ENCODE measurements at places on chromosomes 1 and 21.

- DNase-seq, result no peak
Measured at GRCh38 chr1:54952950-54953718, 27.3 kb upstream of the TMEM61 start.

DNA sequence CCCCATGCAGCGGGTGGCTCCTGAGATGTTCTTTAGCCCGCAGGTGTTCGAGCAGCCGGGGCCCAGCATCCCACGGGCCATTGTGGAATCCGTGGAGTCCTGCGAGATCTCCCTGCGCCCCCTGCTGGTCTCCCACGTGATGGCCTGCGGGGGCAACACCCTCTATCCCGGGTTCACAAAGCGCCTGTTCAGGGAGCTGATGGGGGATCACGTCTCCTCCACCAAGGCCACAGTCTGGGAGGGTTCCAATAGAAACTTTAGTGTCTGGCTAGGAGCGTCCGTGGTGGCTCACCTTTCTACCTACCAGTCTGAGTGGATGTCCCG is 71.0 kb downstream of the ACTL8 start:
- DNase-seq, result no peak

DNA sequence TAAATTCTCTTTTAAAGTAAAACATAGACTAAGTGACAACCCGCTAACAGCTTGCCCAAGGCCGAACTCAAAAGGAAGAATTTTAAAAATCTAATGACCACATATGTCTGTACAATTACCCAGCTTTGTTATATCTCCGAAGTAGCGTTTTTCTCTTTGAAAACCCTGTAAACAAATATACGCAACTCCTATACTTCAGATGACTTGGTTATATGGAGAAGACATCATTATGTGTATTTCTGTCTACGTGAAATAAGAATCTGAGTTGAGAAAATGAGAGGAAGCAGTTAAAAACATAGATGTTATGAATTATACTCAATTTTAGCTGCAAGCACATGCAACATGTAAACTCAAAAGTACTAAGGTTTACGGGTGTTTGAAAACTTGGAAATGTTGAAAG is 2.0 kb downstream of the PBX1 start:
- DNase-seq, result no peak

GRCh38 chr1:48726139-48726538 is 50.6 kb downstream of the BEND5 start:
- no peak for DNase-seq

DNA sequence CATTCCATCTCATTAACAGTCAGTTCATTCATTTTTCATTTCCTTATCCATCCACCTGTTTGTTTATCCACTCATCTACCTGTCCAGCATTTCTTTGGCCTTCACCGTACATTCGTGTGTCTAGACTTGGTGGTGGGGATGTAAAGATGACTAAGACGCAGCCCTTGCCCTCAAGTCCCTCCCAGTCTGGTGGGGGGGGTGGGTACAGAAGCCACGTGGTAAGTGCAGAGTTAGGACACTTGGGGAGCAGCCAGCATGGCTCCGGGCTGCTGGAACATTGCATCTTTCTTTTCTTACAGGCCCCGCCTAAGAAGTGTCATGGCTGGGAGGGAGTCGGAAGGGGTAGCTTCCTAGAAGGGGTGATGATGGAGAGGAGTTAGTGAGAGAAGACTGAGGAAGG is 17.2 kb downstream of the KIF26B start:
- no peak for DNase-seq

DNA sequence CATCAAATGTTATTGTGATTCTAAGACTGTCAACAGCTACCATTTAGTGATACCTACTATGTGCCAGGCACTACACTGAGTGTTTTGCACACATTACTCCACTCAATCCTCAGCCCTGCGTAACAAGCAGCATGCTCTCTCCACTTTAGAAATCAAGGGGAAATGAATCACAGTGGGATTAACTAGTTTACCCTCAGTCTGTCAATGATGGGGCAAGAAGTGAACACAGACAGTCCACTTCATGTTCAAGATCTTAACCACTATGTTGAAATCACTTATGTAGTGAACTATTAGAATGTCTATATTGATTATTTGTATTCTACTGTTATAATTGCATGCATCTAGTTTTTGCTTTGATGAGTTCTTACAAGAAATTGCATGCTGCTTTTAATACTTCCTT is 165.3 kb downstream of the LTN1 start:
- DNase-seq, result no peak

- no peak for DNase-seq
Measured at GRCh38 chr1:205772607-205773032, 2.7 kb downstream of the RAB29 start.

- no peak for DNase-seq
Measured at GRCh38 chr1:75952016-75952415, 19.8 kb upstream of the ASB17 start.

GRCh38 chr1:241432241-241432640 is 75.2 kb upstream of the RGS7 start:
- DNase-seq, result no peak

GRCh38 chr1:93905051-93905450 is 4.2 kb downstream of the GCLM start:
- DNase-seq, result no peak

DNA sequence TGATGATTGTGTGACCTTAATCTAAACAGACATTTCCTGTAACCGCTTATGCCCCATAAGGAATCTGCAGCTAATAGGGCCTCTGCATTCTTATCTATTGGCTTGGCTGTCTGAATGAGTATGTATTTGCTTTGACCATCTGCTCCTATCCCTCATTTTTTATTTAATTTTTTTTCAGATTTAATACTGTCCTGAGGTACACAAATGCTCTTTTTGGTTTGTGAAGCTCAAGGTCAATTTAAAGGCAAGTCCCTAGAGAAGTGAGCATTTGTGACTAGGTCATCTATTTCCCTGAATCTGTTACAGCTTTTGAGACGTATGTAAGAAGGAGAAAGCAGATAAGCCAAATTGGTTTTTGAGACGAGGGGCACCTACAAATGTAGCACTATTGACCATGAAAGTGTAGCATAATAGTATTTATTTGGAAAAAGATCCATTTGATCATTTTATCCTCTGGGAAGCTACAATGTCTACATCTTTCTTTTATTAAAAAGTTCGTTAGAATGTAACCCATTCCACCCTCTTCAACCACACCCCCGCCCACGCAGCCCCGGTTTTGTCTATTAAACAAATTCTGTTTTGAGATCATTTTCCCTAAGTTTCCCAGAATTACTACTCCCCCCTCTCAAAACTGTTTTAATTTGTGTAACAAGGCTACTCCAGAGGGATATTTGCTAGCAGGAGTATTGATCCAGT is 69.2 kb upstream of the HSPA13 start:
- DNase-seq, result no peak

Data from vagina (tissue), 2 donors.